NCI-H345 (cell line): ENCODE measurements at places on chromosomes 2 and 18.
A peak's percentile ranks its signal among the peaks of the same experiment; 100 is the strongest.

- DNase-seq = no peak
These were observed 208.0 kb downstream of the RBM43 start for GRCh38 chr2:151053661-151053990.

DNA sequence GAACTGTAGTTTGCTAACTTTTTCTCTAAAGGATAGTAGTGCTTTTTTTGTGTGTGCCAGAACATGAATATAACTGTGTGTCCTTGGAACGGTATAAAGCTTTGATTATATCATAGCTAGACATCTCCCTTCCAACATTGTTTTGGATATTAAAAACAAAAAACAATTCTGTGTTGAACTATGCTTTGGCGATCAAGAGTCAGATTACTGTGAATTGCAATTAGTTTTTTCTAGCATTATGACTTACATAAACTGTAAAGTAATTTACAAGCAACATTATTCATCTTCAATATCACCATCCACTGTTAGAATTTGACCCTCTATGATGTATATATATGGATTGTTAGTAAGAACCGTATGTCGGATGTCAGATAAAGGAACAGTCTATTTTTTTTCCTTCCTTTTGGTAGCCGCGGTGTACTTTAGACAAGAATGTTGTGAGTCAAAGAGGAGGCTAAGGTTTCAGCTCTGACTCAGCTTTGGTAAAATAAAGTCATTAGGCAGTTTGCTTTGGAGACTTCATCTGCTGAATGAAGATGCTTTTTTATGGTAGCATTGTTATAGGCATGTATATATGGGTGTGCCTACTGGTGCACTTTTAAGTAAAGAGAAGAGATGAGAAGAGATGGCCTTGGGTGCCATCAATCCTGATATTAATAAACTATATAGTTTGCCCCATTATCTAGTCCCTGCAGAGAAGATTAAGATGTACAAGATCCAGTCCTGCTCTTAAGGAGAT is 76.4 kb downstream of the LTBP1 start:
- no peak for DNase-seq

DNA sequence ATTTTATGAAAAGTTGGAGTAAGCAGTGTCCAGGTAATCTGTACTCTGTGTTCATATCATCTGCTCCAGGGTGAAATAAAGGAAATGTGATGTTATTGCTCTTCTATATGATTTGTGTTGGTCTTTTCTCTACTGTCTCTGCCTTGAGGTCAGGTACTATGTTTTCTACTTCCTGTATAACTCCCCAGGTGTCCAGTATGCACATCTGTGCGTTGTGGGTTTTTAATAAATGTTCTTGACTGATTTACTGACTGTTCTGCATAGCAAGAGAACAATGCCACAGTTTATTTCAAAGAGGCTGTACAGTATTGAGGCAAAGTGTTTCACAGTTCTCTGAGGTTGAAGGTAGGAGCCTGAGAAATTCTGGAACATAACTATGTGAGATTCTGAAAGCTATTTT is 89.7 kb downstream of the BABAM2 start:
- no peak for DNase-seq

DNA sequence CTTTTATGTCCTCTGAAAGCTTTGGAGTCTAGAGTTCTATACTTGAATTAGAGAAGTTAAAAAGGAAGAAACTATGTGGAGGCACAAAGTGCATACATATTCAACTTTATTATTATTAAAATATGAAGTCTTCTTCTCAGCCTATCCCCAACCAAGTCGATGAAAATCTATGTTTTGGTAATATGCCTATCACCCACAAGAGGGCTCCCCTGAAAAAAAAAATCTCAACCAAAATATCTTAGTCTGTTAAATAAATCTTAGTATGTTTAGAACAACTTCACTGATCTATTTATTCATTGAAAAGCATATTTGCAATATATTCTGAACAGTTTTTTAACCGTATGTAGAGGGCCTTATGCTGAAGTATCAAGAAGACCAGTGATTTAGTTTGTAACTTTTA is 804.5 kb downstream of the TDRD15 start:
- no peak for DNase-seq

- DNase-seq = no peak
These were observed 54.3 kb downstream of the PKDCC start for GRCh38 chr2:42102024-42102590.

DNA sequence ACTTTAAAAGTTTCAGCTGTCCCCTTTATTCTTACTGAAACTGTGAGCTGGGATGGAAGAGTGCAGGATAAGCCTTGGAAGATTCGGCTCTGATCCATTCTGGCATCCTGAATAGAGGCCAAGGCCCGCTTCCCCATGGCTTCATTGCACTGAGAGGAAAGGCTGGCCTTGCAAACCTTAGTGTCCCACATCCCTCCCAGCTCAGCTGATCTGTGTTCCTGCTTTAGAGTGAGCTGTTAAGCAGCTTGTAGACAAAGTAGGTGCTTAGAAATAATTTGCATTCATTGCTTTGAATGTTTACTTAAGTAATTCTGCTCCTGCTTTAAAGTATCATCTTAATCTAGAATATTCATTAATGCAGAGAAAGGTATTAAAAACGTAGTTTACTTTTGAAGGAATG is 169.6 kb upstream of the BOD1L2 start:
- DNase-seq = no peak

GRCh38 chr2:168912901-168913369 is 11.8 kb downstream of the G6PC2 start:
- DNase-seq = peak; percentile 28

- no peak for DNase-seq
These were observed 18.5 kb upstream of the PSME4 start for GRCh38 chr2:53989210-53989862.

DNA sequence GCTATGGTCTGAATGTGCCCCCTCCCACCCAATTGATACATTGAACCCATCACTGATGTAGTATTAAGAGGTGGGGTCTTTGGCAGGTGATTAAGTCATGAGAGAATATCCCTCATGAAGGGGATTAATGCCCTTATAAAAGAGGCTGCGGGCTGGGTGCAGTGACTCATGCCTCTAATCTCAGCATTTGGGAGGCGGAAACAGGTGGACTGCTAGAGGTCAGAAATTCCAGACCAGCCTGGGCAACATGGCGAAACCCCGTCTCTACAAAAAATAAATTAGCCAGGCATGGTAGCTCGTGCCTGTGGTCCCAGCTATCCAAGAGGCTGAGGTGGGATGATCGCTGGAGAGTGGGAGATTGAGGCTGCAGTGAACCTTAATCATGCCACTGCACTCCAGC is 14.3 kb downstream of the POLR2D start:
- no peak for DNase-seq

- DNase-seq = no peak
These were observed 490.1 kb upstream of the REG3G start for GRCh38 chr2:78535395-78535794.

DNA sequence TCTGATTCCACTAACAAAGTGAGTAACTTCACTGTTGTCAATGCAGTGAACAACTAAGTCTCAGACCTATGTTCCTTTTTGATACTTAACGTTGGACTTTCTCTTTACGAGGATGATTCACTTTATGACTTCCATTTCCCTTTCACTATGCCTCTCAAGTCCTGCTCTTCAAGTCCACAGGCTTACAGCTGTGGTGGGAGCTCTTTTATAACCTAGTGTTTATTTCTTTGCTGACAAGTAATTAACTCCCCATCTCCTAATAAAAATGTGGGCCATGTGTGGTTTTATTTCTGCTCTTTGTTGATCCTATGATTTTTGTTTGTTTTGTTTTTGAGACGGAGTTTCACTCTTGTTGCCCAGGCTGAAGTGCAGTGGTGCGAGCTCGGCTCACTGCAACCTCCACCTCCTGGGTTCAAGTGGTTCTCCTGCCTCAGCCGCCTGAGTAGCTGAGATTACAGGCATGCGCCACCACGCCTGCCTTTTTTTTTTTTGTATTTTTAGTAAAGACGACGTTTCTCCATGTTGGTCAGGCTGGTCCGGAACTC is 142.1 kb downstream of the USP34 start:
- no peak for DNase-seq

GRCh38 chr2:3349211-3349693 is 28.4 kb downstream of the EIPR1 start:
- peak; percentile 27 for DNase-seq

DNA sequence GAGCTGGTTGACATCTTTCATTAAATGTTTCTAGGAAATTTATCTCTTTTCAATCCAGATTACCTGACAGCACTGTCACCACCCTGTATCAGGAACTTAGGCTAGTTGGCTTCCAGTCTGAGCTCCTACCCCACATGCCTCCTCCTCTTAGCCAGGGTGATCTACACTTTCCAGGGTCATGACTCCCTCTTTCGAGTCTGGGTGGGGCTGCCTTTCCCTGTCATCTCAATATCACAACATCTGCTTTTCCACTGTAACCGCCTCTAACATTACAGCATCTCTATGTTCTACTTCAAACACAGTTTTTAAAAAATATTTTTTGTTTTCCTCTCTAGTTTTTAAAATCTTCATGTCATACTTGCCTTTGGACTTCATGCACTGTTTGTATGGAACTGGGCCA is 129.2 kb downstream of the RBMS1 start:
- DNase-seq = no peak

GRCh38 chr2:15799432-15799827 is 140.9 kb upstream of the MYCN start:
- no peak for DNase-seq

GRCh38 chr2:85181844-85182456 is 48.8 kb downstream of the TCF7L1 start:
- DNase-seq = no peak

- DNase-seq = no peak
These were observed 61.5 kb downstream of the VRK2 start for GRCh38 chr2:58107803-58108710.

DNA sequence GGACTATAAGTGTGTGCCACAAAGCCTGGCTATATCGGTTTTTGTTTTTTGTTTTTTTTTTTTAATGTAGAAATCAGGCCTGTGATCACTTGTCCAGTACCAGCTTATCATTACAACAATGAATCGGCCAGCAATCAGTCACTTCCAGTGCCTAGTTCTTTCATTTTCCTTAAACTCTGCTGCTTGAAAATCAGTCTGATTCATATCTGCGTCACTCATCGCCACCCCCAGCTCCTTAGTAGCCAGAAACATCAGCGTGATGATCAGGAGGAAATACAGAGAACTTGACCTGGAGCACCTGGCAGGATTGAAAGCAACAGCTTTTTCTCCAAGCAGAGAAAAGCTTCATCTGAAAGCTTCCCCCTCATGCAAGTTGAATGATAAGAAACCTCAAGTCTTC is 75.4 kb downstream of the SPTBN1 start:
- no peak for DNase-seq

GRCh38 chr2:152743002-152743401 is 24.6 kb downstream of the ARL6IP6 start:
- DNase-seq = peak; percentile 19

GRCh38 chr2:20488782-20489181 is 41.9 kb downstream of the RHOB start:
- DNase-seq = no peak

- DNase-seq = no peak
These were observed 266 bp downstream of the KDM3A start for GRCh38 chr2:86441392-86441881.

DNA sequence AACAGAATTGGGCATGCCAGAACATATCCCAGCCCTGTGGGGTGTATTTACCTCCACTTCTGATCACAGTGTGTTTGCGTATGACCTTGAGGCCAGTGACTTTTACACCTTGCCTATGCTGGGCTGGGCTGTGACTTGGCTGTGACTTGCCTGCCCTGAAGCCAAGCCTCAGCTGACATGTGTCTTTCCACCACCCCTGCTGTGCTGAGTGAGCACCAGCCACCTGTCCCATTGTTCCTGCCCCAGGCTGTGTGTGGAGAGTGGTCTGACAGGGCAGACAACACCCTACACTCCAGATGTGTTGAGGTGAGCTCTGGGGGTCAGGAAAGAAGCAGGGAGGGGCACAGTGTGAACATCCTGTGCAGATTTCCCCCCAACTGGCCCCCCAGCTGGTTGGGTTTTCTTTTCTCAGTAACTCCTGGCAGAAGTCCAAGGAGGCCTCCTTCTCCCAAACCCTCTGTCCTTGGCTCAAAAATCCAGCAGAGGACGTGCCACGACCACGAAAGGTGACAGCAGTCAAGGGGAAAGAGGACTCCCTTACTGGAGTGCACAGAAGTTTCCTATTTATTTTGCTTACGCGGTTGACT is 5.1 kb upstream of the STEAP3 start:
- DNase-seq = peak; percentile 93

DNA sequence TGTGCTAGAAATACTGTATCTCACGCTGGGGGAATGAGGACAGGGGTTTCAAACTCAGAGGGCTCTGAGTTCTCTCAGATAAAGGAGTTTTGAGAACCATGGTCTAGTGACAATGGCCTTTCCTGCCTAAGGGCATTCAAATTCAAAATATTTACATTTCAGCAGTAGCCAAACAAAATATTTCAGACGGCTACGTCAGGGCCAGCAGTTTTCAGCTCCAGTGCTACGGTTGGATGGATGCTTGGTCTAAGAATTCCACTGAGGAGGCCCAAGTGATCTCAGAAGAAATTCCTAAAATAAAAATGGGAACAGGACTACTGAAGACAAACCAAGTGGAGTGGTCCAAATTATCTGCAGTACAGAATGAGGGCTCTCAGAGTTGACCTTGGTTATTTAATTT is 41.1 kb upstream of the SCG2 start:
- no peak for DNase-seq

DNA sequence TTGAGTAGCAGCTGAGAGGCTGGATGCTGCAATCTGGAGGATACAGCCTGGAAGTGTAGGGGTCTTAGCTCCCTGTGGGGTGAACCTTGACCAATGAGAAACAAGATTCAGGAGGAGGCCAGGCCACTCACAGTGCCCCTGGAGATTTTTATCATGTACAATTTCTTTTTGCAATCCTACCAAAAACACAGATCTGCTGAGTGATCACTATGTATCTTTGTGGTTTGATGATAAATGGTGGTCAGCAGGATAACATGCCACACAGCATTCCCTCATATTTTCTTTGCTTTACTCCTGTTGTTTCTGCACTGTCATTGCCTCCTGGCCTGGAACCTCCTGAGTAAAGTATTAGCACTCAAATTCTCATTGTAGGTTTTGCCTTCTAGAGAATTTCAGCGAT is 357.9 kb downstream of the THSD7B start:
- no peak for DNase-seq

DNA sequence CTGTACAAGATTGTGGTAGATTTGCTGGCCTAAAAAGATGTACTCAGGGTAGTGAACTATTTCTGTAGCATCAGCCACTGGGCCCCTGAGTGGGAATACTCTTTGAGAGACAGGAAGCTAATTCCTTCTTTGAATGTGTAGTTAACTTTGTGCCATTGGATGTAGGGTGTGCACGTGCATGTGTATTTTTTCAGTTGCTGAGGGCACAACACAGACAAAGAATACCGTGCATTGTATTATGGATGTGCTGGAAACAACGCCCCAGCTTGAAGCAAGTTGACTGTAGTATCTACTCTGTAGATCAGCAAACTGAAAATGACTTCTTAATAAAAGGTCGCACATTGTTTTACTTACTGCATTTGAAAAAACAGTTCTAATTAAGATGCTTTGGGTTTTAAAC is 14.1 kb downstream of the CRIM1 start:
- no peak for DNase-seq

- DNase-seq = no peak
These were observed 4.1 kb upstream of the TCF4 start for GRCh38 chr18:55592106-55592505.

GRCh38 chr18:79625924-79626561 is 53.6 kb upstream of the CTDP1 start:
- no peak for DNase-seq

GRCh38 chr2:164420787-164421186 is 200.5 kb downstream of the GRB14 start:
- no peak for DNase-seq
